T-helper 17 cell (primary cell): ENCODE measurements at places on chromosomes 6 and 20.
A peak's percentile ranks its signal among the peaks of the same experiment; 100 is the strongest.

DNA sequence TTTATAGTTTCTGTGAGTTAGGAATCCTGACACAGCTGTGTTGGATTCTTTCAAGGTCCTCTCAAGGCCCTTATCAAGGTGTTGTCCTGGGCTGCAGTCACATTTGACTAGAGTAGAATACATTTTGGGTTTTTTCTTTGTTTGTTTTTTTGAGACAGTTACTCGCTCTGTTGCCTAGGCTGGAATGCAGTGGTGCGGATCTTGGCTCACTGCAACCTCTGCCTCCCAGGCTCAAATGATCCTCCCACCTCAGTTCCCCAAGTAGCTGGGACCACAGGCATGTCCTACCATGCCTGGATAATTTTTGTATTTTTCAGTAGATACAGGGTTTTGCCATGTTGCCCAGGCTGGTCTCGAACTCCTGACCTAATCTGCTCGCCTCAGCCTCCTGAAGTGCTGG, 15.7 kb downstream of the NFYA start:
- no peak overlapping the region for H3K4me3 ChIP-seq
- no peak overlapping the region for H3K27ac ChIP-seq
- H3K36me3 ChIP-seq, result peaks cover 10% of the 10 kb centered on the region
- no peak for DNase-seq

GRCh38 chr6:144159223-144159622, 8.9 kb downstream of the STX11 start:
- peak overlapping the region; percentile 51 for H3K27ac ChIP-seq
- no peaks in the 10 kb centered on the region for H3K27me3 ChIP-seq
- DNase-seq, result no peak
- peaks cover 22% of the 10 kb centered on the region for H3K4me1 ChIP-seq

DNA sequence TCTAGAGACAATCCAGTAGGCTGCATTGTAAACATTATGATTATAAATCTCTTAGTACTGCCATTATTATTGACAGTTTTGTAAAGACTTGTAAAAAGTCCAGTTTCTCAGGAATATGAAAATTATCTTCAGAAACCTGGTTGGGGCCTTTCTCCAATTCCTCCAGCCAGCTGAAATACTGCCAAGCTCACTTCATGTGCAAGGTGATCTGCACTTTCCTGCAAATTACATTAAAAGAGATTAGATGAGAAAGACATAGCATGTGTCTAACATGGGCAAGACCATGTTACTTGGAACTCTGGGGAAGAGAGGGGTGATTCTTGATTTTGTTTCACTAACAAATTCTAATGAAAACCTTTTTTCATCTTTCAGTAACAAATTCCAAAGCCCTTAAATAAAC, 24.0 kb downstream of the PGM3 start:
- no peak for DNase-seq
- H3K27ac ChIP-seq, result no peak overlapping the region
- H3K4me1 ChIP-seq, result no peaks in the 10 kb centered on the region
- peaks cover 7% of the 10 kb centered on the region for H3K36me3 ChIP-seq

DNA sequence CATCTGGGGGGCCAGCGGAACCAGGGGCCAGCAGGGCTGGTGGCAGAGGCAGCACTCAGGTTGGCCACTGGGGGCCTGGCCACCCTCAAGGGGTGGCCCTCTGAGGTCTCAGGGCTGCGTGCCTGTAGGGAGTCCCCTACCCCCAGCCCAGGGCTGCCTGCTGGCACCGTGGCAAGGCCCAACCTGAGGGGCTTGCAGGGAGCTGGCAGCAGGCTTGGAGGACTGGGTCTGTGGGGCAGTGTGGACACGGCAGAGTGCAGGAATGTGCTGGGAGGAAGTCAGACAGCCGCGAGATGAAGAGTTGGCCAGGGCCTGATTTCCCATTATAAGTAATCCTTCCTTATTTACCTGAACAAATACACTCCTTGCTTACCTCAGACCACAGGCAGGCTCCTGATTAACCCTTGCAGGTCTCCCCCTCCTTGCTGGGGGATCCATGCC, at the start of gene SPDEF:
Gene SPDEF (minus strand): TSS at position 299 of the 441 bp plus-strand sequence. CDS start 11,874 bp downstream, outside the sequence.
- H3K36me3 ChIP-seq, result peaks cover 3% of the 10 kb centered on the region
- no peak for DNase-seq
- H3K27ac ChIP-seq, result no peak within 1 kb of the TSS
- H3K4me3 ChIP-seq, result no peak within 1 kb of the TSS

DNA sequence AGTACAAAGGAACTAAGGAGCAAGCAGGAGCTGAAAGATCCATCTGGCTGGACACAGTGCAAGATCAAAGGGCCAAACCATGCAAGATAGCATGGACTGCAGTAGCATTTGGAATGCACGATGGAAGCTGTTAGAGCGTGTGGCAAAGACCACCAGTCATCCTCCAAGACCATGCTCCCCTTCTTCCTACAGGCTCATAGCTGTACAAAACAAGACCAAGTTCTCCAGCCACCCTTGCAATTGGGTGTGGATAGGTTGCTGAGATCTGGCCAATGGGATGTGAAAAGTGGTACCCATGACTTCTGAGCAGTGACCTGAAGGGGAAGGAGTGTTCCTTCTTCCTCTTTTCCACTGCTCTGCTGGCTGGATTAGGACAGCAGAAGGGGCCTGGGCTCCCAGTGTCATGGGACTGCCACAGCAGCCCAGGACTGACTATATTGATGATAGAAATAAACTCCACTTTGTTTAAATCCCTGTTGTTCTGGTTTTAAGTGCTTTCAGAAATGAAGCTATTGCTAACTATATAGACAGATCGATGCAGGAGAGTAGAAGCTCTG, 64.9 kb downstream of the SLC22A23 start:
- H3K4me3 ChIP-seq, result no peak overlapping the region
- no peak overlapping the region for H3K27ac ChIP-seq
- H3K4me1 ChIP-seq, result peaks cover 3% of the 10 kb centered on the region
- peaks cover 5% of the 10 kb centered on the region for H3K27me3 ChIP-seq
- H3K36me3 ChIP-seq, result no peaks in the 10 kb centered on the region

DNA sequence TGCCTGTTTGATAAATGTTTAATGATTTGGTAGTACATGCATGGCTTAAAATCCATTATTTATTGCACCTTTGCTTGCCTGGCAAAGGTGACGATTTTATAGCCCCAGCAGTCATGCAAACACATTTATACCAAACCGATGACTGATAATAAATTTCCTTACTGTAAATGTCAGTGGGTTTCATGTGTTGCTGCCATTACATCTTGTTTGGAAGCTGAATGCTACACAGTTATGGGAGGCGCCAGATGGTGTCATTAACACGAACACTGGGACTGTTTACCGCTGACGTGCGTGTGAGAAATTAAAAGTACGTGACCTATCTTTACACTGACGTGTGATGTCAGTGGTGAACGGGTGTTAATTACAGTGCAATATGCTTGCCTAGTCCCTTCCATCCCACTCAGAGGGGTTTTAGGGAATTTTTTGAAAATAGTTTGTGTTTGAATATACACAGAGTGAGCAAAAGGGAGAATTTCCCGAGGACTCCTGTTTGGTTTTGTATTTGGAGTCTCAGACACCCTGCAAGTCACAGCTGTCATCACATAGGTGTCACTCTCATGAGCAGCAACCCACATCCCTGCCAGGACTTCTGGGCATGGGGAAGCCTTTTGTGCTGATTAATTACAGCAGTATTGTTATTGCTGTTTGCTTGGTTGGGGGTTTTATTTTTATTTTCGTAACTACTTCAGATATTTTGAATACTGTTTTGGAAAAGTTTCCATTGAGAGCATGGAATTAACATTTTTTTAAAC, 151.8 kb upstream of the INSM1 start:
- H3K27me3 ChIP-seq, result peaks cover 16% of the 10 kb centered on the region
- H3K36me3 ChIP-seq, result no peaks in the 10 kb centered on the region
- DNase-seq, result no peak
- no peak overlapping the region for H3K27ac ChIP-seq

DNA sequence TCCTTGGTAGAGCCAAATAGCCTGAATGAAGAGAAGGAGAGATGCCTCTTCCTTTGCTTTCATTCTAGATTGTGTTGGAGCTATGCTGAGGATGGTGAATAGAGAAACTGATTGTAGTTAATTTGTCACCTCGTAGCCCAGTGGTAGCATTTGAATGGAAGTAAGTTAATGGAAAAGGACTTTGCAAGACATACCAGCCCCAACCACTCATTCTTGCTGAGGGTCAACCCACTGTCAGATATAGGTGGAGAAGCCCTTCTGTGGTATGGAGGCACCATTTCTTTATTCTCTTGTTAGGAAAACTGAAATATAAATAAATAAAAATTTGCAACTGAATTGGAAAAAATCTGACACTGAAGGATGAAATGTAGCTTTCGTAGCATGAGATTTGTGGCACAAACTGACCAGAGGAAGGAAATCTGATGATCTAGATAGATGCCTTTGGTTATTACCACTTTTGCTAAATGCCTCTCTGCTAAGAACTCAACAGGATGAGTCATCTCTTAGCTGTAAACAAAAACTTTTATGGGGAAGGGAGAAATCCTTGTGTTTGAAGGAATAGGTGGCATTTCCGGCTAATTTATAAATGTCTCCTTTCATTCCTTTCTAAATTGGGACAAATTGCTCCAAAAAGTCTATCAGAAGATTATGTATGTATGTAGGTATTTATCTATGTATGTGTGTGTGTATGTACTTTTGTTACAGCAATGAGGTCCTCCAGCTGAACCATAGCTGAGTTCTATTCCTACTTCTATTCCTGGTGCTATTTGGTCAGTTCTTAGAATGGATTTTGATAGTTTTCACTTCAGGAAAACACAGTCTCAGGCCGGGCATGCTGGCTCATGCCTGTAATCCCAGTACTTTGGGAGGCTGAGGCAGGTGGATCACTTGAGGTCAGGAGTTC, 76.5 kb upstream of the SUPT3H start:
- no peak for DNase-seq
- peaks cover 5% of the 10 kb centered on the region for H3K36me3 ChIP-seq
- H3K27ac ChIP-seq, result peak overlapping the region; percentile 9

DNA sequence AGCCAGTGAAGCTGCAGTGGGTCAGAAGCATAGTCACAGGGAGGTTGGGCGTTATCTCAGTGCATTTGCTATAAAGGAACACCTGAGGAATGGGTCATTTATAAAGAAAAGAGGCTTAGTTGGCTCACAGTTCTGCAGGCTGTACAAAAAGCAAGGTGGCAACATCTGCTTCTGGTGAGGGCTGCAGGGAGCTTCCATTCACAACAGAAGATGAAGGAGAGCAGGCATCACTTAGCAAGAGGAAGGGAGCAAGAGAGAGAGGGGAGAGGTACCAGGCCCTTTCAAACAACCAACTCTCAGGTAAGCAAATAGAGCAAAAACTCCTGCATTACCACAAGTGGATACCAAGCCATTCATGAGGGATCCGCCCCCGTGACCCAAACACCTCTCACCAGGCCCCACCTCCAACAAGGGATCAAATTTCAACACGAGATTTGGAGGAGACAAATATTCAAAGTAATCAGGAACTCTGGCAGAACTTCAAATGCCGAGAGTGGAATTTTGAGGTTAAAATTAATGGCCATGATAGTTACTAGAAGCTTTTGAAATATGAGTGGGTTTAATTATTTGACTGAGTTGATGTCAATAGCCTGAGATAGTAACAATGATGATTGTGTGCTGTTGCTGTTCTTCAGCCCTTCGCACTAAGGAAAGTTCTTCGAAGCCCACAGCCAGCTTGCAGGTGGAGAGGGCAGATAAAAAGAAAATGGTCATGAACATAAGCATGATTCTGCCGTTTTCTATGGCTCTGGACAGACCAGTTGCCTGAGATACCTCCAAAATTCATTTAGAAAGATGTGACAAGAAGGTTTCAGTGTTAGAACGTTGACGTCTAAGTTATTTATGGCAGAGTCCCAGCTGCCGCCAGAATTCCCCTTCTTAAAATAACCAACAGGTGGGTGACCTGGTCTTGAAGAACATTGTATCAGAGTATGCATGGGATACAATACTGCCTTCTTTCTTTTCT, 55.3 kb upstream of the ADTRP start:
- no peak for DNase-seq
- no peaks in the 10 kb centered on the region for H3K4me1 ChIP-seq
- no peaks in the 10 kb centered on the region for H3K36me3 ChIP-seq
- no peak overlapping the region for H3K27ac ChIP-seq

GRCh38 chr20:3686867-3687321, 5.1 kb upstream of the ADAM33 start:
- peaks cover 2% of the 10 kb centered on the region for H3K36me3 ChIP-seq
- DNase-seq, result no peak
- H3K27me3 ChIP-seq, result peaks cover 48% of the 10 kb centered on the region
- H3K4me1 ChIP-seq, result no peaks in the 10 kb centered on the region
- no peak overlapping the region for H3K4me3 ChIP-seq

GRCh38 chr20:877814-878213, 38.3 kb downstream of the ANGPT4 start:
- H3K4me3 ChIP-seq, result no peak overlapping the region
- H3K27ac ChIP-seq, result no peak overlapping the region
- no peak for DNase-seq
- peaks cover 15% of the 10 kb centered on the region for H3K4me1 ChIP-seq

DNA sequence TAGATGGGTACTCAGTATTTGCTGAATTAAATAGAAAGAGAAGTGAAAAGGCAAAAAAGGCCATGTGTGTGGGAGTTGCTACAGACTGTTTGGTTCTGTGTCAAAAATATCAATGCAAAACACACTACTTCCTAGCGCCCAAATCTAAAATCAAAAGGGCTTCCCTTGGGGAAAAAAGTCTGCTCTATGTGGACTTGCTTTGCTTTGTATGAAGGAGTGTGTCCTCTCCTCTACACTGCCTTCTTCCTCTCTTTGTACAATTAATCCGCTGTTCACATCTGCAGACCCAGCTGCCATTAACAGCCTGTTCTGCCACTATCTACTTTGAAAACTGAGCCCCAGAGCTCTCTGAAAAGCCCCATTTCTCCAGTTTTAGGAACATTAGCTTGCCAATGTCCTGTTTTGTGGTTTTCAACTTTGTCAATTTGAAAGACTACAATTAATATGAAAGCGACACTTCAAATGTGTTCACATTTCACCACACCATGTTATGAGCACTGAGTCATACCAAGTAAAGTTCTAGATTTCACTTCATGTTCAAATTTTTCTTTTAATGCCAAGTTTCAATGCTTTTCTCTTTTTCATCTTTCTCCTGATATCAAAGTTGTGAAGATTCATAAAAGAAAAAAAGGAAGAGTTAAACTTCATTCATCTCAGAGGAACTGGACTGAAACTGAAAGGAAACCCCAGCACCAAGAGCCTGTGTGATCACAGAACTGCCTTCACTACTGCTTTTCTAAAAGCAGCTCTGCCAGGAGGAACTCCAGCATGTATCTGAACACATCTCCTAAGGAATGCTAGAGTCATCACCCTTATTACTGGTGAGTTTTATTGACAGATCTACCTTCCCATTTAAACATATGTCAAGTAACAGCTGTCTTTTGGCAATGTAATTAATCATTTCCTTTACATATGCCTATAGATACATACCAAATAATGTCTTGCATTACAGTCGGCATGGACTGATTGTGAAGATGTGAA, 102.6 kb downstream of the KIF13A start:
- H3K4me3 ChIP-seq, result no peak overlapping the region
- peaks cover 33% of the 10 kb centered on the region for H3K27me3 ChIP-seq
- H3K36me3 ChIP-seq, result no peaks in the 10 kb centered on the region
- no peak for DNase-seq
- peaks cover 4% of the 10 kb centered on the region for H3K4me1 ChIP-seq

DNA sequence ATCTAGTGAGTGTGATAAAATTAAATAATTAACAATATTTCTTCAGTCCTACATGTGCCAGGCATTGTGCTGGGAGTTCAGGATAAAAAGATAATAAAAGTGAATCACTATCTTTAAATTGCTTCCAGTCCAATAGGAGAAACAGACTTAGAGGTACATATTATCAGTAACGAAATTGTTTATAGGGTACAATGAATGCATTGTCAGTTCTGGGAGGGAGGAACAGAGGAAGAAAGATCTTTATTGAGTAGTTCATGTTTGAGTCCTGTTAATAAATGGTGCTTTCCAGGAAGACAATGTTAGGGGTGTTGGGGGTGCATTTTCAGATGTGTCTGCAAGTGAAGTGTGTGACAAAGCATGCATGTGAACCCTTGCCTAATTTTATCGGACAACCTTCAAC, 183.1 kb downstream of the OGFRL1 start:
- no peaks in the 10 kb centered on the region for H3K4me1 ChIP-seq
- no peak for DNase-seq
- H3K27ac ChIP-seq, result no peak overlapping the region
- no peak overlapping the region for H3K4me3 ChIP-seq
- H3K27me3 ChIP-seq, result peaks cover 13% of the 10 kb centered on the region
